ENCODE measurements at places on chromosomes 6 and 20.

DNA sequence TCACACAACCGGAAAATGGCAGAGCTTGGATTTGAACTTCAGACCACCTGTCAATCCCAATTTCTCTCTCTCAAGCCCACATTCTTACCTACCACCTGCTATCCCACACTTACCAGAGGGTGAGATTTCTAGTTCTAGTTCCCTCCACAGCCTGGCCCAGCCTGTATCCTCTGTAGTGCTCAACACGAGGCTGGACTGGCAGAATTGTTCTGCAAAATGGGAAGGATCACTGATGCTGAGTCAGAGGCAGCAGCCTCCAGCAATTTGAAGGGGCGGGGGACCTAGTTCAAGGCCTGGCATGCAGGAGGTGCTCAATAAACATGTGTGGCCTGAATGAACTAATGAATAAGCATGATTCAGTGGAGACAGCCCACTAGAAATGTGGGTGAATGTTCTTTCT, 53.6 kb upstream of the TTPAL start:
- DNase-seq = no peak

DNA sequence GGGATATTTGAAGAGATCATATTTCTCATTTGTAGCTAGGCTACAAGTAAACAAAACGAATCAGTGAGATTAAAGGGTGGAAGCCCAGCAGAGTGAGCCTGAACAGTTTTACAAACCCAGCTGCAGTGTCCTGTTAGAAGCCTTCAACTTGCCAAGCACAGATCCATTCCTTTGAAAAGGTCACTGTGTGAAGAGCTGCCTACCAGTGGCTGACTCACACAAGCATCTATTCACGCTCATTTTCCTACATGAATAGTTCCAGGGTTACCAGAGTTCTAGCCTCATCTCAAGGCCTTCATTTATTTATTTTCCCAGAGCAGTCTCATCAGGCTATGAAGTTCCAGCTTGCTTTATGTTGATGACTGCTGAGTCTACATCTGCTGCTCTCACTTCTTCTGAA, 25.7 kb upstream of the MLIP start:
- DNase-seq = no peak

DNA sequence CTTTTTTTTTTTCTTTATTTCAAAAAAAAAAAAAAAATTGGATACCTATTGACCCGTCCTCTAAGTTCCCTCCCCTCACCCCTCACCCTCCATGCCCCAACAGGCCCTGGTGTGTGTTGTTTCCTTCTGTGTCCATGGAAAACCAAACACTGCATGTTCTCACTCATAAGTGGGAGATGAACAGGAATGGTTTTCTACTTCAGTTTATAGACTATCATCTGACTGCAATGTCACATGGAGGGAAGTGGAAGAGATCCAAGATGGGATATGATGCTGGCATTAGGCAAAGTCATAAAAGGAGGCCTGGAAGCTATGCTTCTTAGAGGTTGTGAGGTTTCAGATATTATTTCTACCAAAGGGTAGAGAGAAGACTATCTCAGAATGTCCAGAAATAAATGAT, 237.5 kb downstream of the MAFB start:
- DNase-seq = no peak

DNA sequence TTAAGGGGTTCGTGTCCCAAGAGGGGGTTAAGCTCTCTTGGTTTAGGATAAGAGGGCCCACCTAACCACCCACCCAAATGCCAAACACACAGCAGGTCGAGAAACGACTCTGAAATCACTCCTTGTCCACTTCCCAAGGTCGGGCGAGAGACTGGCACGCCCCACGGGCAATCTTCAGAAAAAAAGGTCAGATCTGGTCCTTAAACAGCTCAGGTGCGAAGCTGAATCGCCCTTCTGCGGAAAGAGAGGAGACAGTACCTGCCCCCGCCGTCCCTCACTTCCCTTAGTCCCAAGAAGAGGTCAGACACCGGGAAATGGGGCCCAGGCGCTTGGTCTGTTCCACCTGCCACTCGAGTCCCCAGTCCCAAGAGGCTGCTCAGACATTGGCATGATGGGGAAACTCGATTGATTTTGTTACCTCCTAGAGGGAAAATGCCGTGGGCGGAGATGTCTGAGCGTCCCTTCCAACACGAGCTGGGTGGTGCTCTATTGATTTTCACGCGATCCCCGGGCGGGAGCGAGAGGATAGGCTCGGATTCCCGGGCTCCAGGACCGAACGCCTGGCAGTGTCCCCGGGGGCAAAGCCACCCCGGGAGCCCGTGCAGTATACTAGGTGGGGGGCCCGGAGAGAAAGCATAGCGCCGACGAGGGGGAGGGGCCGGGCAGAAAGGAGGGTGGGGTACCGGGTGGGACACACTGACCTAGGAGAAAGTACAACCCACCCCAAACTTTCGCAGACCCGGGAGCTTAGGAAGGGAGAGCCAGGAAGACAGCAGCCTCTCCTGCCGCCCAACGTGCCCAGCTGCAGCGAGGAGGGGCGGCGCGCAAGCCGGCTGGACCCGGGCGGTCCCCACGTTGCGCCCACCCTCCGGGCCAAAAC, 1.1 kb upstream of the SAMD5 start:
- DNase-seq = no peak

DNA sequence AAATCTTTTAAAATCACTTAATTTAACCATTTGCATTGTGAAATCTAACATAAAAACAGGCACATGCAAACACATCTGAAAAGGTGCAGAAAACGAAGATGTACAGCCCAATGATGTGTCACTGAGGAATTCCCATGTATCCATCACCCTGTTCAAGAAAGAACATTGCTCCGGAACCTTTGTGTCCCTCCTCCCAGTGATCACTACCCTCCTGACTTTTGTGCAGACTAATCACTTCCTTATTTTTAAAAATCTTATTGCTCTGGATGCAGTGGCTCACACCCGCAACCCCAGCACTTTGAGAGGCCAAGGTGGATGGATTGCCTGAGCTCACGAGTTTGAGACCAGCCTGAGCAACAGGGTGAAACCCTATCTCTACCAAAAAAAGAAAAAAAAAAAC, 14.6 kb downstream of the GINS1 start:
- DNase-seq = no peak

DNA sequence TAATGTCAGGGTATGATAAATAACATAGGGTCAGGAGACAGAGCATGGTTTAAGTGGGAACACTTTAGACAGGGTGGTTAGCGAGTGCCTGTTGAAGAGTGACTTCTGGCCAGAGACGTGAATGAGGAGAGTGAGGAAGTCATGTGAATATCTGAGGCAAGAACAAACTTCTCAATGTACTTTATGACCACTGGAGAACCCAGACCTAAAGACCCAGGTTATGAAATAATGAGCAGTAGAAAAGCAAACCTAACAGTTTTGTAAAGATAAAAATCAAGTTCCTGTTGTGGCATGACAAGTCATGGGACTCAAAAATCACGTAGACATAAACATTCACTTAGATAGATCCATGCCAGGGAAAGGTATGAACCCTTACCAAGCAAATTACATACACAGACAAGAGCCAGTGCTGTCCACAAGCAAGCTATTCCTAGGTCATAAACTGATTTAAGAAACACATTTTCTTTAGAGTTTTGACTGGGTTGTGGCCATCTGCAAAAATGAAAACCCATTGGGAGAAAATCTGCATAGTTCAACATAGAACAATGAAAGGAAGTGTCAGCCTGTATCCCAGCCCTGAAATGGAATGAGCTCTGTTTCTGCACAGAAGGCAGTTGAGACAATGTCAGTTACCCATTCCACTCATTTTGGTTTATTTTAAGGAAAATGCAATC, 2.2 kb upstream of the MYCT1 start:
- no peak for DNase-seq

- DNase-seq = no peak
Observed at GRCh38 chr6:40352006-40352405, 235.2 kb downstream of the LRFN2 start.

GRCh38 chr6:87482366-87482765, 9.6 kb downstream of the SLC35A1 start:
- DNase-seq = no peak

DNA sequence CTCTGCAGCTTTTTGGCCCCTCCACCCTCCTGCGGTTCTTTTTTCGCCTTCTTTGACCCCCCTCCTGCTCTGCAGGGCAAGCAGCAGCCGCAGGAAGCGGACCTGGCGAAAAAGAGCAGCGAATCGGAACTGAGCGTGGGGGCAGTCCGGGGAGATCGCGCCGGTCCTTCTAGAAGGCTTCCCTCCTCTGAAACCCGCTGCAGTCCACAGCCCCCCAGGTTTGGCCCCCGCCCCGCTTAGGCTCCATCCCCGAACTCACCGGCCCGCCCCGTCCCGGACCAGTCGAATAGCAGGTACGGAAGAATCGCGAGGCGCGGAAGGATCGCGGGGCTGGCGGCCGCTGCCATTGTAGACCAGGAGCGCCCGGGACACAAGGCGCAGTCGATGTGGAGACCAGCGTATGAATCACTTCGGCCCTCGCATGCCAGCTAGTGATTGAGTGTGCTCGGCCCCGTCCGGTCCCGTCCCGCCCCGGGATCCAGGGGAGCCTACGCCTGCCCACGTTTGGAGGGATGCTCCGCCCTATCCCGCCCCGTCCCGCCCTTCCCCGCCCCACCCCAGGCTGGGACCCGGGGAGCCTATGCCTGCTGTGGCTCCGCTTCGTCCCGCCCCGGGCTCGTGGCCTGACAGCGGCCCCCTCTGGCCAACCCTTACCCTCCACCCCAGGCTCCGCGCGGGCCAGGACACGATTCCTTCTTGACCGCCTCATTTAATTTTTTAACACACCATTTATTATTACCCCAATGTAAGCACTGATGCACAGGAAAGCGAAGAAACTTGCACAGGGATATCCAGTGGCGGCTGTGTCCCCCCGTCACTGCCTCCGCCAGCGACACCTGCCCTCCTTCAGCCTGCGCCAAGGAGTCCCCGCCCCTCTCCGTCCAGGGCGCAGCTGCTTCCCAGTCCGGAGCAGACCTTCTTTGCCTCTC, at the start of gene ULBP3:
ULBP3 (minus strand) TSS at position 402 of the 929 bp plus-strand sequence; CDS start at position 347, 55 bp downstream.
- DNase-seq = no peak

DNA sequence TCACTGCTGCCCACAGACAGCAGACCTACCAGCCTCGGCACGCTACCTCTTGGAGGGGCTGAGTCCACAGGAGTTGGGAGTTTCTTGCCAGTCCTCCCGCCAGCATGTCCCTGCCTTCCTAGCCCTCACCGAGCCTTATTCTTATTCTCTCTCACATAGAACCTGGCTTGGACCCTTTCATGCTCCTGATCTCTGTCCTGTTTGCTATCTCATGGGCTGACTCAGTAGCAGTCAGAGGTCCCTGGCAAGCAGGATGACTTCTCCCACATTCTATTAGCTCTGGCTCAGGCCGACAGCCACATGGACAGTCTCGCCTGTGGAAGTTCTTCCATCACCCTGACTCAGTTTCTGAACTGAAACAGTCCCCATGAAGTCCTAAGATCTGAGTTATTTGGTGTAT, 313.2 kb upstream of the RNF24 start:
- no peak for DNase-seq

- DNase-seq = no peak
Observed at GRCh38 chr6:150058231-150058792, 10.6 kb downstream of the ULBP3 start.

DNA sequence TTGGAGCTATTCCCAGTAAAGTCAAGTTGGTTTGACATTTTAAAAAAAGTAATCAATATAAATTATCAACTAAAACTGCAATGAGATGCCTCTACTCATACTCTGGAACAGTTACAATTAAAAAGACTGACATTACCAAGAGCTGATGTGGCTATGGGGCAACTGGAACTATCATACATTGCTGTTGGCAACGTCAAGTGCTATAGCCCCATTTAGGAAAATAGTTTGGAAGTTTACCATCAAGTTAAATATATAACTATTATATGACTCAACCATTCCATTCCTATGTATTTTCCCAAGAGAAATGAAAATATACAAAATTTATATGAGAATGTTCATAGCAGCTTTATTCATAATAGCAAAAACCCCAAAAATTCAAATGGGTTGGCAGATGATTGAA, 111.4 kb upstream of the HDGFL1 start:
- no peak for DNase-seq

Measured in NCI-H2029 (cell line).